ENCODE measurements at places on chromosomes 6 and 20.

GRCh38 chr6:11143394-11144371 lies 32.2 kb upstream of the ERVFRD-1 start:
- DNase-seq: no peak

DNA sequence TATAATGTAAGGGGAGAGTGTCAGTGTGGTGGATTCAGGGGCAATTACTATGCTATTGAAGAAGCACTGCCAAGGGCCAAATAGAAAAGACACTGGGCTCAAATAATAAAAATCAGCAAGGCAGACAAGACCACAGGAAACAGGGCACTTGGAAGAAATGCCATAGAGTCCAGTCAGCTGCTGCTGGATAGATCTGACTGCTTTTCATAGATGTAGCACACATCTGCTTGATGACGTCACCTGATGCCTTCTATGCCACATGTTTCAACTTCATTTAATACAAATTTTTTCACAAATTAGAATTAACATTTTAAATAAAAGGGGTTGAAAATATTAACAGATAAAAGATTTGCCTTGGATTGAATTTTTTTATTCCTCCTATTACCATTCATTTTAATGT lies 23.9 kb upstream of the AHI1 start:
- no peak for DNase-seq

GRCh38 chr6:118799826-118800225 lies 94.1 kb upstream of the ASF1A start:
- no peak for DNase-seq

DNA sequence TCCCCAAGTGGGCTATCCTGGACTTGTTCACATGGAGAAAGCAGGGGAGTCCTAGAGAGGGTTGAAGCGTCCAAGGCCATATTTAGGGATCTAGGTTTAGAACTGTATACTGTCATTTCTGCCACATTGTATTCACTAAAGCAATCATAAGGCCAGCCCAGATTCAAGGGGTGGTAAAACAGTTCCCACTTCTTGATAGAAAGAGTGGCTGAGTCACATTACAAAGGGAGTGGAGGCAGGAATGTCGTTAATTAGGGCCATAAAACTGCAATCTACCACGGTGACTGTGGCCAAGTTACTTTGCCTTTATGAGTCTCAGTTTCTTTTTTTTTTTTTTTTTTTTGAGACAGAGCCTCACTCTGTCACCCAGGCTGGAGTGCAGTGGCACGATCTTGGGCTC lies 7.4 kb upstream of the UBR2 start:
- no peak for DNase-seq

- no peak for DNase-seq
Observed at GRCh38 chr6:119608994-119609393, 259.4 kb upstream of the MAN1A1 start.

DNA sequence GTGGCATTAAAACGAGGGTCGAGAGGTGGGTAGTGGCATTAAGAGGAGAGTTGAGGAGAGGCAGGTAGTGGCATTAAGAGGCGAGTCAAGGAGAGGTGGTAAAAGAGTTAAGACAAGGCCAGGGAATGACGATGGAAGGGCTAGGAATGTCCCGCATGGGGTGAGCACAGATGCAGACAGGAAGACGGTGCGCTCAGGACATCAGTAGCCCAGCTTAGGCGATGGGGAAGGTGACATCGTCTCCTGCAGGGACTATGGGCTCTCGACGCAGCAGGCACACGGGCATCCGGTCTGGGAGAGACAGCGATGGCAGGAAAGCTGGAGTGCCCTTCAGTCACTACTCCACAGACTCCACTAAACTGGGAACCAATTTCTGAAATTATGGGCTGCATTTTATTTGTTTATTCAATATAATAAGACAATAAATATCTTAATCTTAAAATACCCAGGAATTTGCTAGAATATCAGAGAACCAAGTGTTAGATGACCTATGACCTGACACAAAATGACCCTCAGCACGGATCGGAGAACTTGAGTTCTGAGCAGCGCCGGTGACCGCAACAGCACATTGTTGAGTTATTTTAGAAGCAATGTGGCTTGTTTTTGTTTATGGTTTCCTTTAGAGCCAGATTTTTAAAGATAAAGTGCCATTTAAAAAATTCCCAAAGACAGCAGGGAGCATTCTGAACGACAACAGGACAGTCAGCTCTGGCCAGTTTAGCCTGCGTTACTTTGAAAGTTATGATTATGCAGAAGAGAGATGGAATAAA lies 177.7 kb downstream of the SMOC2 start:
- DNase-seq: no peak

DNA sequence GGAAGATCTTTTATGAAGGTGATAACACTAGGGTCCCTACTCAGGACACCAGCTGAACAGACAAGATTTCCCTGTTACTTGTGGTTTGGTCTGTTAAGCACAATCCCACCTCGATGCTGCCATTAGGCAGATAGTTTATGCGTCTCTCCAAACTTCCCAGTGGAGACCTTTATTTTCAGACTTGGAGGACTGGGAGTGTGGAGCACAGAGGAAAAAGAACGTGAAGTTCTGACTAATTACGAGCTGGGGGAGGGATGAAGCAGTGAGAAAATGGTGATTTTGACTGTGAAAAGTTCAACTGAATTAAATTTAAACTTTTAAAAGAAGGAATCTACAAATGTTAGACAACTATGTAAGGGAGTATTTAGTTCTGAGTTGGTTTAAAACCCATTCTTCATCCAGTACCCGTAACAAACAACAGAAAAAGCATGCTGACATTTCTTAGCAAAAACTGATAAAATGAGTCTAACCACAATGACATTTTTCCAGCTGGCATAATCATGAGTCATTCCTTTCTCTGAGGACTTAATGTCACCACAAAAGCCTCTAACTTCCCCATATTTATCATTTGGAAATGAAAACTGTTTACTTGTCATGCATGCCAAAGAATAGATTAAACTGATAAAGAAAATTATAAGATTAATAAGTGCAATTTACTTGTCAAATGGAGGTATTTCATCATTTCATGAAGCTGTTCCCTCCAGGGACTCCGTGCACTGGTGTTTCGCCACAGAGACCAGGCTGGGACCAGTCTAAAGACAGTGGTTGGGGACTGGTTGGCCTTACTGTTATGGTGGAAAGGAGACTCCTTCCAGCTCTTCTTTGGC lies 113.3 kb upstream of the SSTR4 start:
- peak; percentile 83 for DNase-seq

- no peak for DNase-seq
Observed at GRCh38 chr6:22146931-22147701, 149.7 kb downstream of the PRL start.

GRCh38 chr6:68192988-68193387 lies 442.1 kb upstream of the ADGRB3 start:
- DNase-seq: no peak

DNA sequence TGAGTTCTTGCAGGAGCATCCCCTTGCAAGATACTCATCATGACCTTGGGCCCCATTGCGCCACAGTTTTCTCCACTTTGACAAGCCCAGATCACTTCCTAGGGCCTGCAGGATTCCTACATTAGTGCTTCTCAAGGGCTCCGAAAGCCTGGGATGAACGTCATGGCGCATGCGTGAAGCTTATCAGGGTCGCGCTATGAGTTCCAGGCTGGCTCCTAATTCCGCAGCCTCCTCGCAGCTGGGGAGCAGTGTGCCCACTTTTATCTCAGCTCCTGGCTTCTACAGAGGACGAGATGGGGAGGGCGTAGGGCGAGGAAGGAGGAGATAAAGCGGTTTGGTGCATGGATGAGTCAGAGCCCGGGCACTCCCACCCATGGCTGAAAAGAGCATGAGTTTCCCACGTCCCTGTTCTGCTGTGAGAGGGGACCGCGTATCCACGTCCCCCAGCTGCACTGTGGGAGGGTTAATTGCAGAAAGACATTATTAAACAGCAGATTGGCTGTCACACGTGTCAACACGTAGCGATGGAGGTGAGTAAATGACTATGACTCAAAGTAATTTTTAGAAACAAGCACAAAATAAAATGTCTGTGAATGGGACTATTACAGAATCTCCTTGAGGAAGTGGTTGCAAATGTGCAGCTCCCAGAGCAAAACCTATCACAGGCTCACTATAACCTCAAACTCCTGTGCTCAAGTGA lies 72.9 kb upstream of the DSP start:
- no peak for DNase-seq

- DNase-seq: no peak
Observed at GRCh38 chr6:38350220-38350619, 289.5 kb downstream of the BTBD9 start.

DNA sequence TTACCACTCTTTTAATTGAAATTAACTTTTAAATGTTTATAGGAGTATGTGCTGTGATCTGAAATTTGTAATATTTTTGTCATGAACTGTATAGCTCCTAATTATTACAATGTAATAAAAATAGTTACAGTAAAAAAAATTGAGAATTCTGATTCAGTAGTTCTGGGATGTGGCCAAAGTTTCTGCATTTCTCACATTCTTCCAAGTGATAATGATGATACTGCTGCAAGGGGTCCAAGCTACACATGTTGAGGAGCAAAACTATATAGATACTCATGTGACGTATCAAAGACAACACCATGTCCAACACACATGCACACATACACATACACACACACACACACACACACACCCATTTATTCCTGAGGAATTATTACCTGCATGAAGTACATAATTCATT lies 71.0 kb upstream of the FAM83B start:
- DNase-seq: no peak

GRCh38 chr6:124530926-124531325 lies 431.3 kb upstream of the RNF217 start:
- no peak for DNase-seq

- no peak for DNase-seq
Observed at GRCh38 chr20:62357681-62358080, 9.4 kb downstream of the LAMA5 start.
